ENCODE measurements at places on chromosomes 7 and 10. TPM values are rescaled to one million over a fixed set of nuclear protein-coding genes. Genes with fewer than 3 reads are reported as not detected.

- DNase-seq: no peak
These were observed 152.6 kb downstream of the SLC16A9 start for GRCh38 chr10:59557052-59557451.

- DNase-seq: no peak
These were observed 12.2 kb downstream of the DGKI start for GRCh38 chr7:137834552-137834951.

DNA sequence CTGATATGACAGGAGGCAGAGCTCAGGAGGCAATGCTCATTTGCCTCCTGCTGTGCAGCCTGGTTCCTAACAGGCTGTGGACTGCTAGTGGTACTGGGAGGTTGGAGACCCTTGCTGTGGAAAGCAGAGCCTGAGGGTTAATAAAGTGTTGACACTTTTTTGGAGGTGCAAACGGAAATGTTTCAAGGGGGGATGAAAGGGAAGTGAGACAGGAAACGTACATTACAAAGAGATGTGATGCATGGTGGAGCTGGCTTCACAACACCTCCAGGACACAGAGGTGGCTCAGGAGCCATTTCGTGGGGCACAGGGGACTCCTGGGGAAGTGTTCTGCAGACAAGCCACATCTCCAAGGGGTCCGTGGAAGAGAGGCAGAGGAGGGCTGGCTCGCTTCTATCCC, 137.6 kb upstream of the SVIL start:
- DNase-seq: no peak

DNA sequence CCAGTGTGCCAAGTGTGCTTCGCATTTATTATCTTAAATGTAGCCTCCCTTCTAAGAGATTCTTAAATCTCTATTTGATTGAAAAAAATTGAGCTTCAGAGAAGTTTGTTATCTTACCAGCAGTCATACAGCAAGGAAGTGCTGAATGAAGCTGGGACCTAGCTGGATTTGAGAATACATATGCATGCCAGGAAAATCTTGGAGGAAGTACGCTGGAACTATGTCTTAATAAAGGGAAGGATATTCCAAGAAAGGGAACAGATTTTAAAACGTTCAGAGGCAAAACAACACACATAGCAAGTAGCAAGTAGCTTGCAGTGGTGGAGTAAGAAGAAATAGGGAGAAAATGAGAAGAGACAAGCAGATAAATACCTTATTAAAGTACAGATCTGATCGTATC, 1.5 kb downstream of the CFAP70 start:
- DNase-seq: no peak

Gene MET
- total RNA-seq: 147 TPM
